ENCODE measurements at places on chromosomes 11 and 22.

DNA sequence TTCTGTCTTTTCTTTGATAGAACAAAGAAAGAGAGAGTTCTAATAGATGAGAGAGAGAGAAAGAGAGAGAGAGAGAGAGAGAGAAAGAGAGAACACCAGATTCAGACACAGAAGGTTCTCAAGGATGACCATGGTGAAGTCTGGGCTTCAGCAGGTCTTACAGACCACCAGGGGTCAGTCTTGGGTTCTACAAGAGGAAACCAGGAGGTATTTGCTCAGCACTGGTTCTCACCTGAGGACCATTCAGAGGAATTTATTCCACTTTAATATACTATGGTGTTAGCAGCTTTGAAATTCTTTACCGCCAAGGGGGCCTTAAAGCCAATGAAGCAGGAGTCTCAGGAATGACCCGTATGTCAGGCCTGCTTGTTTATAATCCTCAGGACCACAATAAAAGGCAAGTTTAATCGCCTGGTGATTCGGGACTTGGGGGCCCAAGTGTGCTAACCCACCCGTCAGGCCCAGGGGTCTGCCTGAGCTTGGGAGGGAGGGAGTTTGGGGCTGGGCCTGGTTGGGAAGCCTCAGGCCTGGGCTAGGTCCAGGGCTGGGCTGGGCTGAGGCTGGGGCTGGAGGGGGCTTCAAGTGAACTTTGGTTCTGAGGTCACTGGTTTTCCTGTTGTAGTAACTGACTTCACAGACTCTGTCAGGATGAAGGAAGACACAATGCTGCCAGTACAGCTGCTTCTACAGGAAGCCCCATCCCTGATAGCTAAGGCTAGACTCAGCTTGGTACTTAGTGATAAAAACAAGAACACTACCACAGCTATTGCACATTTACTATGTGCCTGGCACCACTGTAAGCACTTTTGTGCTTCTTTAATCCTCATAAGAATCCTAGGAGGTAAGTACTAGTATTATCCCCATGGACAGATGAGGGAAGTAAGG lies 179.2 kb upstream of the ZBED5 start:
- peak; percentile 24 for DNase-seq

DNA sequence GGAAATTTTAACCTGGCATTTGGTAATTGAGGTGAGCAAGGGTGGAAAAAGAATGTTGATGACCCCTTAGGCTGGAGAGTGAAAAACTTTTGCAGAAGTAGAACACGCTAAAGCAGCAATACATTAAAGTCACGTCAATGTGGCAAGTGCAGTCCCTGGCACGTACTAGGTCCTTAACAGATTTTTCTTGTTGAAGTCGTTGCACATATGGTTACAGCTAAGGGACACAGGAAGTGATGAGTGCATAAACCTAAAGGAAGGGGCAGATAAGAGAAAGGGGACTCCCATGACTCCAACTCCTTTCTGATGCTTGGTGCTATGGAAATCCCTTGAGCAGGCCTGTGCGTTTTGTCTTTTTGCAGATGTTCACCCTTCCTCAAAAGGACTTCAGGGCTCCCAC lies 1.2 kb downstream of the ACCS start:
- no peak for DNase-seq

GRCh38 chr11:6129635-6130034 lies 22.2 kb downstream of the OR56B4 start:
- DNase-seq: no peak

- DNase-seq: no peak
Measured at GRCh38 chr22:45208993-45209838, 31.5 kb downstream of the KIAA0930 start.

GRCh38 chr22:39209756-39210155 lies 35.0 kb downstream of the PDGFB start:
- no peak for DNase-seq
